ENCODE measurements at places on chromosomes 7 and 10.

- no peak for DNase-seq
These were observed 408.1 kb downstream of the INHBA start for GRCh38 chr7:41294556-41295454.

DNA sequence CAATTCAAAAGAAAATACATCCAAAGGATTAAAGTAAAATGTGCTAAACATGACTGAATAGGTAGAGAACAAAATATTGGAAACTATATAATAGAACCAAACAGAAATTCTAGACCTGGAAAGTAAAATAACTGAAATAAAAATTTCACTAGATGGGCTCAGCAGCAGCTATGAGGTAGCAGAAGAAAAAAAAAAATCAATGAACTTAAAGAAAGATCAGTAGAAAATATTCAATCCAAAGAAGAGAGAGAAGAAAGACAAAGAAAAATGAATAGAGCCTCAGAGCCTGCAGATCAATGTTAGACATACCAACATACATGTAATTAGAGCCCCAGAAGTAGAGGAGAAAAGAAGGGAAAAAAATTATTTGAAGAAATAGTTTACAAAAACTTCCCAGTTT, 129.6 kb upstream of the RNF32 start:
- DNase-seq, result no peak

DNA sequence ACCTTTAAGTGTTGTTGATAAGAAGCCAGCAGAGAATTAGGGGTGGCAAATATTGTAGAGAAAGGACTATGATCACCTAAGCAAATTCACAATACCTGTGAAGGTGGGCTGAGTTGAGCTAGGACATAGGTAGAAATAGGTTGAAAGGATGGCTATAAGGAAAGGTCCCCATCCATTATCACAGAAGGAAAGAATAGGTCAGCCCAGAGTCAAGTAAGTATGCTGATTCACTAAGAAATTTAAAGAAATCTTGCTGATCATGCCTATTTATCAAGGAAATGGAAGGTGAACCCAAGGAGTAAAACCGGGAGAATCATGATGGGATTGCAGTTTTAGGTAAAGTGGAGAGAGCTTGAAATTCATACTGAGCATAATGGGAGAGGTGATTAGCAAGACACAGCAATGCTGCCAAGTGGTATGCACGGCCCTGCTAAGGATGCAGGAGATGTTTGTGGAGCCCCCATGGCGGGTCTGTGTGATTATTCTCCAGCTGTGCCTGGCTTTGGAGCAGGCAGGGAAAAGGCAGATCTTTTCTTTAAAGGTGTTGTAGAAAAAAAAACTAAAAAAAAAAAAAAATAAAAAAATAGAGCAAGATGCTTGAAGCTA, 399.4 kb downstream of the PLXDC2 start:
- DNase-seq, result no peak

DNA sequence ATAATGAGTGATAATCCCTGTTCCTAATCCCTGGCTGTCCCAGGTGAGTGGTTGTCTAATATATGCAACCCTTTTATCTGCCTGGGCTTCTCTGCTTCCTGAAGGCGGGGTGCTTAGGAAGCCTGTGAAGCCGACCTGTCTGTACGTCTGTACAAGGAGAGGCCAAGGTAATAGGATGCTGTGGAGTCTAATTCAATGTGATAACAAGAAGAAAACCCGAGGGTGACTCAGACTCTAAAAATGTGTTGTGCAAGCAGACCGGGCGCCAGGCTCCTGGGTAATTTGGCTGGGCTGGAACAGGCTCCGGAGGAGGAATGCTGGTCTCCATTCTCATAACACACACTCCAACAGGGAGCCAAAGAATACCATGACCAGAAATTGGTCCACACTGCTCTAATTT, 43.6 kb downstream of the THNSL1 start:
- DNase-seq, result no peak

DNA sequence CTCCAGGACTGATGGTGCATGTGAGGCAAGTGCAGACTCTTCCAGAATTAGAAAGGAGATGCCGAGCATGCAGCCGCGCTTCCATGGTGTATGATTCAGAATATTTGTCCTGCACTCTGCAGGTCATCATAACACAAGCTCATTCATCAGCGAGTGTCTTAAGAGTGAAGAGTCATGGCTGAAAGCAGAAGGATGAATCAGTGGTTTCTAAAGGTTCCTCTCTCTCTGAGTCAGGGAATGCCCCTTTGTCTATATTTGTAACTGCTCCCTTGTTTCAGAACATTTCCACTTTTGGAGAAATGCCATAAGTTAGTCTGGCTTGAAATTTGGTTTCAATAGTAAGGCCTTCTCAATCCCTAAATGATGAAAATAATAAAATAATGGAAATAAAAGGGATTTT, 52.3 kb downstream of the HECW1 start:
- no peak for DNase-seq

DNA sequence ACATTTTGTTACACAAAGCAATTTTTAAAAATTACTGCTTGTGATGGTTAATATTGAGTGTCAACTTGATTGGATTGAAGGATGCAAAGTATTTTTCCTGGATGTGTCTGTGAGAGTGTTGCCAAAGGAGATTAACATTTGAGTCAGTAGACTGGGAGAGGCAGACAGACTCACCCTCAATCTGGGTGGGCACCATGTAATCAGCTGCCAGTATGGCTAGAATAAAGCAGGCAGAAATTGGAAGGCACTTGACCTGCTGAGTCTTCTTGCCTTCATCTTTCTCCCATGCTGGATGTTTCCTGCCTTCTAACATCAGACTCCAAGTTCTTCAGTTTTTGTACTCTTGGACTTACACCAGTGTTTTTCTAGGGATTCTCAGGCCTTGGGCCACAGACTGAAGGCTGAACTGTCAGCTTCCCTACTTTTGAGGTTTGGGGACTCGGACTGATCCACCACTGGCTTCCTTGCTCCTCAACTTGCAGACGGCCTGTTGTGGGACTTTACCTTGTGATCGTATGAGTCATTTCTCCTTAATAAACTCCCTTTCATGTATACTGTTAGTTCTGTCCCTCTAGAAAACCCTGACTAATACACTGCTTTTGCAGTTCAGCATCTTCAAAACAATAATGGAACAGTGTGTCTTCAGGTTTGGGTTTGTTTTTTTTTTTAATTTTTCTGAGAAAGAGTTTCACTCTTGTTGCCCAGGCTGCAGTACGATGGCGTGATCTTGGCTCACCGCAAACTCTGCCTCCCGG, 244.1 kb upstream of the SEMA3C start:
- no peak for DNase-seq

DNA sequence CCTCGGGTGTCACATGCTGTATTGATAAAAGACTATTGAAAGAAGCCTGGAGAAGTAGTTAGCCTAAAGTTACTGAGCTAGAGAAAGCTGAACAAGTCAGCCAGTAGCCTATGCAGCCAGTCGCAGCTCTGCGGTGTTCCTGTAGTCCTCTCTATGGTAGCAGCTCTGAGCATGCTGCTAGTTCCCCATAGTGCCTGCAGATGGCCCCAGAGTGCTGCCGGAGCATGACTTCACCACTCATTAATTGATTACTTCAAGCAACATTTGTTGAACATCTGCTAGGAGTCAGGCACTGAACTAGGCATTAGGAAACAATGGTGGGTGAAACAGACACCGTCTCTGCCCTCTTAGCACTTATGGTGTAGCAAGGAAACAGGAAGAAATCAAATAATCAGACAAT, 422.7 kb downstream of the SORCS3 start:
- no peak for DNase-seq

DNA sequence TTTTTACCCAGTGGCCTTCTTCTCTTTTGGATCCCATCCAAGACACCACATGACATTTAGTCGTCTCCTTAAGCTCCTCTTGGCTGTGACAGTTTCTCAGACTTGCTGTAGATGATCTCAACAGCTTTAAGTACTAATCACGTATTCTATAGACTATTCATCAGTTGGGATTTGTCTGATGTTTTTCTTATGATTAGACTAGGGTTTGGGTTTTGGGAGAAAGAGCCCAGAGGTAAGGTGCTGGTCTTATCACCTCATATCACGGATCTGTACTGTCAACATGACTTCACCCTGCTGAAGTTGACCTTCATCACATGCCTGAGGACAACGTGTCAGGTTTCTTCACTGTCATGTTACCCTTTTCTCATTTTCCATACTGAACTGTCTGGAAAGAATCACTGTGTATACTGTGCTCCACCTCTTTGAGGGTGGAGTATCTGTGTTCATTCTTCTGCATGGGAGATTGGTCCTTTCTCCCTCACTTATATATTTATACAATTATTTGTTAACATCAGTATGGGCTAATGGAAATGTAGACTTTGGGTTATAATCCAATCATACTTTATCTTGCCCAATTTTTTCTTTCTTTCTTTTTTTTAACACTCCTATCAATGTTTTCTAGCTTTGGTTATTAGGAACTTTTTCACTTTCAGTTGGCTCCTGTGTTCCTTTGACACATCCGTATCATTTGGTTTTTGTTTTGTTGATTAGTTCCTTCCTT, 6.4 kb upstream of the HKDC1 start:
- no peak for DNase-seq

- DNase-seq, result no peak
These were observed 12.7 kb upstream of the MACC1 start for GRCh38 chr7:20229646-20230500.

- peak; percentile 70 for DNase-seq
These were observed 105.2 kb downstream of the NEURL1 start for GRCh38 chr10:103598654-103599115.

DNA sequence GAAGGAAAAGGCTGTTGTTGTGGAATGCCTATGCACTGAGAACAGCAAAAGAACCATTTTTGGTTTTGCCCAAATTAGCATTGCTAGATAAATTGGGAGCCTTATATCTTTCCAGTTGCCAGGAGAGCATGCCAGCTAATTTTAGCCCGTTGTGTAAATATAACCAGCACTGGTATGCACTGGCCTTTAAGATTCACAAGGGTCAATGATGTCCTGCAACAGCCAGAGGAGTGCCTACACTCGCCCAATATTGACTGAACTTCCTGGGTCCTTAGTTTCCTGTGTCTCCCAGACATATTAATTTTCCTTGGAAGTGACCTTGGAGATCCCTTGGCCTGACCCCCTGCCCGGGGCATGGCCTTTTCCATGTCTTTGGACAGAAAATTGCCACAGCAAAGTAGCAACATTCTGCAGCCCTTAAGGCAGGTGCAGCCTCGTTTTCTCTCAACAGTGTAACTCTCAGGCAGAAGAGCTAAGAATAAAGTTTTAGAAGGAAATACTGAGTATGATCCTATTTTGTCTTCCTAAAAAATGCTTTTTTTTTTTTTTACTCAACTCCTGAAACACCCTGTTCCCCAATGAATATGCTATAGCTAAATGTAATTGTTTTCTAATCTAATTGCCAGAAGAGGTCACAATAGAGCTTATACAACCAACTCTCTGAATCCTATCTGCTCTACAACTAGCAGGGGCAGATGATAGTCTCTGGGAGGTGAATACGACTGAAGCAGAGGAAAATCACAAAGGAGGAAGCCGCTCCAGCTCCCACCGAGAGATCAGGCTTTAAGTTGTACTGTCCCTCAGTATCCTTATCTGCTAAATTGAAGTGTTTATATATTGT, 131.9 kb upstream of the PCGF5 start:
- DNase-seq, result no peak

GRCh38 chr10:94607111-94607510, 61.5 kb downstream of the HELLS start:
- DNase-seq, result no peak

- DNase-seq, result no peak
These were observed 30.8 kb downstream of the CASD1 start for GRCh38 chr7:94540428-94540827.

DNA sequence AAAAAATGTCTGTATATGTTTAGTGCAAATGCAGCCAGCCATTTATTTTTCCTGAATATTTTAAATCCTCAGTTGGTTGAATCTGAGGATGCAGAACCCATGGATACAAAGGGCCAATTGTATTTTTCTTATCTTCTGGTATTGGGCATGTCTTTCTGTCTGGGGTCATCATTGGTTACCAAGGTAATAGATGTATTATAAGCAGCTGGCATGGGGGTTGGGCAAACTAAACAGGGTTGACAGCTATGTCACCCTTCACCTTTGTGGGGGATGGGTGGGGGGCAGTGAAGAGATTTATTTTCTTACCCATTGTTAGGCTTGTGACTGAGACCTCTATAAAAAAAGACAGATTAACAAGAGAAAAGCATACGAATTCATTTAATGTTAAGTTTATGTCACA, 38.8 kb downstream of the CDHR3 start:
- DNase-seq, result no peak

- DNase-seq, result no peak
These were observed 98.7 kb upstream of the PPIF start for GRCh38 chr10:79248341-79249185.

- DNase-seq, result no peak
These were observed 674 bp upstream of the OSBPL3 start for GRCh38 chr7:24980534-24981170.

DNA sequence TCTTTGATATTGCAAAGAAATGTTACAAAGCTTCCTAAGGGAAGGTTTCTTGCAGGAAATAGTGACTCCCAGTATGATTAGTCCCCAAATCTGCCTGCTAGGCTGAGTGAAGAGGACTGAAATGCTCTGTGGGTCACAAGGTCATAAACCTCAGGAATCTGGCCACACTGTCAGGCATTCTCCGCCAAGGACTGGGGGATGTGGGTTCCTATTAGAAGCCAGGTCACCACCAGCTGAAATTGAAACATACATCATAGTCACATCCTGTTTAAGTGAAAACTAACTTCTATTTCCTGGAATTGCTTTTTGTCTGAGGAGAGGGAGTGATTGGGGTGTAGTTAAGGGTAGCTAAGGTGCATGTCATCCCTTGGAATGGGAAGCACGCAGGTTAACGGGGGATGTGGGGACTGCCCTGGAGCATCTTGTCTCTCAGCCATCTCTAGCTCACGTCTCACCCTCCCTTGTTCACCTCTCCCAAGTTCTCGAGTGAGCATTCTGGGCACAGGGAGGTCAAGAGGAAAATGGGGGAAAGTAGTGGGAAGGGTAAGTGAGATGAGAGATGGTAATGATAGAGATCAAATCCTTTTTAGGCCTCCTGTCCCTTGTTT, 12.0 kb upstream of the GSAP start:
- no peak for DNase-seq

GRCh38 chr7:91050677-91051076, 213.6 kb upstream of the FZD1 start:
- DNase-seq, result no peak

GRCh38 chr10:102222797-102223196, 3.3 kb upstream of the ELOVL3 start:
- DNase-seq, result no peak

Measured in left renal cortex interstitium (tissue), 4 donors.